ENCODE measurements at places on chromosomes 5 and 9.

DNA sequence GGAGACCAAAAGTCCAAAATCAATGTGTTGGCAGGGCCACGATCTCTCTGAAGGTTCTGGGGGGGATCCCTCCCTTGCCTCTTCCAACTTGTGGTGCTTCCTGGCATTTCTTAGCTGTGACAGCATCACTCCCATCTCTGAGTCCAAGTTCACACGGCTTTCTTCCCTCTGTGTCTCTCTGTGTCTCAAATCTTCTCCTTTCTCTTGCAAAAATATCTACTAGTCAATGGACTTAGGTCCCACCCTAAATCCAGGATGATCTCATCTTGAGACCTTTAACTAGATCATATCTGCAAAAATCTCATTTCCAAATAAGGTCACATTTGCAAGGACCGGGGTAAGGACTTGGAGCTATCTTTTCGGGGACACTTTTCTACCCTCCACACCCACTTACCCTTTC is 186.1 kb downstream of the HSD17B3 start:
- DNase-seq = no peak

- DNase-seq = peak; percentile 72
These were observed 7.0 kb downstream of the NOTCH1 start for GRCh38 chr9:136538599-136539426.

- DNase-seq = no peak
These were observed 383.0 kb downstream of the RAB3C start for GRCh38 chr5:58965677-58966414.

DNA sequence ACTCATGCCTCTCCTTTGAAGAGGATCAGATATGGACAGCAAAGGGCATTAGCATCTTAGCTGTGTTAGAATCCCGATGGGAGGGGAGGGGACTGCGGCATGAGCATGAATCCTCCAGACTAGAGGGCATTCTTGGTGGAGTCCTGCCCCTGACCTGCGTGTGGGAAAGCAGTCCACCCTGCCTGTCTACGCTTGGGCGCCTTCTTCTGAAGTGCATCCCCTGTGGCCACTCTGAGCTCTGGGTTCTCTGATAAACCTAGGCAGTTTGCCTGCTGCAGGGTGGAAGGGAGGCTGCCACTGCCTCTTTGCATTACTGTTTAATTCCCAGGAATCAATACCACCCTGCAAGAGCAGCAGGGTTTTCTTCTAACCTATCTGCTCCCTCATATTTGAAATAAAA is 169.3 kb downstream of the INSYN2B start:
- DNase-seq = no peak

DNA sequence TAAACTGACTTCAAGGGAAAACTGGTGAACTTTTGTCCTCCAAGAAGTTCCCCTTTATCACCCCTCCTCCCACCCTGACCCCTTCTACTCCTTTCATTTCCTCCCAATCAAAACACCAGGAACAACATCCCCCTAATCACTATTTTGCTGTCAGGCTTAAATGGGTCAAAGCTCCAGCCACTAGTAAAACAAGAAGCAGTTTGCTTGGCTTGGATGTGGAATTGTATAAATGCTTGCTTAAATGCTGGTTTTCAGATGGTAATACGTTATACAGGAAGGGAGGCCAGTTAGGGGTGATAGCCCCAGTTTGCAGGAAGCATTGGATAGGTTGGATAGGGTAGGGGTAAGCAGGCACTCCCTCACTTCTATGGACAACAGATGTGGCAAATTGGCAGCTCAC is 473.6 kb downstream of the AGTPBP1 start:
- no peak for DNase-seq

DNA sequence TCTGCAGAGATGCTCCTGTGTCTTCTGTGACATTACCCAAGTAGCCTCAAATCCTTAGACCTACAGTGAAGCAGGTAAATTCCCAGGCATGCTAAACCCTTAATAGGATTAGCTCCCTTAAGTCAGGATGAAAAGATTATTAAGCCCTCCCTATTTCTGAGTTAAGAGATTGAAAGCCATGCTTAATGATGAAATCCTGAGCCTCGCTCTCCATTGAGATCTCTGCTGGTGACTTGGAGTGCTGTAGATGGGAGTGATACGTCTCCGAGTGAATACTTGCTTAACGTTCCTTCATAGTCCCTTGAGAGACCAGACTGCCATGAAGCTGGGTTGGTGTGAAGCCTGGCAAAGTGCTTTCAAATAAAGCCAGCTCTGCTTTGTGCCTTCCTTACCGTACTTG is 34.2 kb downstream of the AOPEP start:
- no peak for DNase-seq

- DNase-seq = no peak
These were observed 111.2 kb downstream of the ATPSCKMT start for GRCh38 chr5:10138395-10139057.

DNA sequence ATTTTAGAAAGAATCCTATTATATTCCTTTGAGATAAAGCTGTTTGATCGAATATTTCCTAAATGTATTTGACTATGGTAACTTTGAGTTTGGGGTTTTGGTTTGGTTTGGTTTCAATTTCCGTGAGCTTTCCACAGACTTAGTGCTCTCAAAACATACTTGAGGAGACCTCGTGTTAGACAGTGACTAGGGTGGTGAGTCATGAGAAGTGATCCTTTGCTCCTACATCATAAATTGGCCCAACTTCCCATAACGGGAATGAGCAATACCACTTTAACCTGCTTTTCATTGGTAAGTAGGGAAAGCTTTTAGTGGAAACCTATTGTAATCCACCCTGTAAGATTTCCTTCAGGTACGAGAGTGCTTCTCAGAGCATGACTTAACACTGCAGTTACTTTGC is 3.8 kb upstream of the RASEF start:
- DNase-seq = no peak

- DNase-seq = no peak
These were observed 38.3 kb downstream of the PIK3R1 start for GRCh38 chr5:68253624-68254585.

DNA sequence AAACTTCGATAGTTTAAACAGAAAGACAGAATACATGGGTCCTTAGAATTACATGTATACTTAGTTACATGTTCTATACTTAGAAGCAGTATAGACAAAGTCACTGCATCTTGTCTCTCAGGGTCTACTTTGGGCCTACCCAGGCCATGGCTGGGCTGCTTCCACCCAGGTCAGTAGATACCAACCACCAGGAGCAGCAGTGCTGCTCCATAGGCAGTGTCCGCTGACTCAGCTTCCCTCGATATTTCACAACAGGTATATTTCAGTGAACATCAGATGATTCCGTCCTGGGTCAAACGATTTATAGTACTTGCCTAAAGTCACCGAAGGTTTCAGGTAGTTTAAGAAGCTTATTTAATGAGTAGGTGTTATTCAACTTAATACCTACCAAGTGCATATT is 18.0 kb downstream of the IARS1 start:
- DNase-seq = no peak

DNA sequence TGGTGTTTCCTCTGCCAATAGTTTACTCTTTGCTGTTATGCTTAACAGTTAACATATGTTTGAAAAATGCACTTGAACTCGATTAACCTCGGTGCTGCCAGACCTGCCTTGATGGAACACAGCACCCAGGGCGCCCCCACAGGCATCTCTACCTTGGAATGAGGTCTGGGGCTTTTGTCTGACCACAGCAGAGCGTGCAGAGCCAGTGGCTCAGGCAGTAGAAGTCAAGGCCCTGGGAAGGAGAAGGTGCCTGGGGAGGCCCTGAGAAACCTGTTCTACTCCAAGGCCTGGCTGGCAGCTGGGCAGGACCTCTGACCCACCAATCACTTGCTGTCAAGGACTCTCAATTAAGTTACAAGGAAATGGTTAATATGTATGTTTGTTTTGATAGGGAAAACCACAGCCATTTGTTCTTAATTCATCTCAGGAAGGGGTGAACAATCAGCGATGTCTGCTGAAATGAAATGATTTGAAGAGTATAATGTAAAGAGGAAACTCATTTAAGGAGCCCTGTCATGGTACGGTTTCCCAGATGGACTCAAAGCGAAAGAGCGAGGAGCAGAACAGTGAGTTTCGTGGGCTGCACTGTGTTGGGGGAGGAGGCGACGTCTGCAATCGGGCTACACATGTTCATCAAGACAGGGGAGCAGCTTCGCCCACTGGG is 21.9 kb downstream of the MACROH2A1 start:
- peak; percentile 79 for DNase-seq

DNA sequence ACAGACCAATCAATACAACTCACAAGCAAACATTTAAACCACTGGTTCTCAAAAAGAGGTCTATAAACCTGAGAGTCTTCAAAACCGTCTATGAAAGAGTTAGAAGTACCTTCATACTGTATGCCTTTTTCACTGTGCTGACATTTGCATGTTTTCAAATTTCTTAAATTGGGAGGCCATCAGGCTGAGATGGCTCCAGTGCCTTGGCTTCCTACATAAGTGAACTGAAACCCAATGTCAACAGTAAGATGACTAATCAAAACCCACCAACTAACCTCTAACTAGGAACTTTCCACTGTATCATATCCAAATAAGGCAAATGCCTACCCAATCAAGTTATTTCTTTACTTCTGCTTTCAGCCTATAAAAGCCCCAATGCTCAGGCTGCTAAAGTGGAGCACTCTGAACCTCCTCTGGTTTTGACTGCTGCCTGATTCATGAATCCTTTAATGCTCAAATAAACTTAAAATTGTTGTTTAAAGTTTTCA is 35.1 kb downstream of the FAM13B start:
- no peak for DNase-seq

DNA sequence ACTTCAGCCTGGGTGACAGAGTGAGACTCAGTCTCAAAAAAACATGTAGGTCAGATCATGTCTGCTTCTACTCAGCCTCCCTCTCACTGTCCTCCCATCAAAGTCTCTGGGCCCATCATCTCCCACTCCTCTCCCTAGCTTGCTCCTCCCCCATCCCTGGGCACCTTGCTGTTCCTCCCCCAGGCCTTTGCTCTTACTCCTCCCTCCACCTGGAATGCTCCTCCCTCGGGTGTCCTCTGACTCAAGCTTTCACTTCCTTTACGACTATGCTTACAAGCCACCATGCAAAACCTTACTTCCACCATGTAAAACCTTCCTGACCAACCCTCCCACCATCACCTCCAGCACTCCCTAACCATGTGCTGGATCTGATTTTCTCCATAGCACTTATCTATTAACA is 51.5 kb downstream of the MTMR12 start:
- peak; percentile 35 for DNase-seq

DNA sequence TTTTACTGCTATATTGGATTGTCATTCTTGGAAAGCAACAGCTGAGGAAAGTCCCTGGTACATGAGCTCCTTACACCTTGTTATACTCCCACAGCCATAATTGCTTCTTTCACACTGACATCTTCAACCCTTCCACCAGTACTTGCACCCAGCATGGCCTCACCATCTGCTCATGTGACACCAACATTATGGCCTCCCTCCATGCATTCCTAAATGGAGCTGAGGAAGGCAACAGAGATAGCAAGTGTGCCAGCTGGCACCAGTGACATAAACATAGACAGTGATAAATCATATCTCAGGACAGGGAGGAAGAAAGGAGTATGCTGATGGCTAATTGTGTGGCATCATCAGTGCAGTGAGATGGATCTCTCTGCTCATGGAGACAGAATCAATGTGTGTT is 119.5 kb downstream of the BAAT start:
- DNase-seq = no peak

DNA sequence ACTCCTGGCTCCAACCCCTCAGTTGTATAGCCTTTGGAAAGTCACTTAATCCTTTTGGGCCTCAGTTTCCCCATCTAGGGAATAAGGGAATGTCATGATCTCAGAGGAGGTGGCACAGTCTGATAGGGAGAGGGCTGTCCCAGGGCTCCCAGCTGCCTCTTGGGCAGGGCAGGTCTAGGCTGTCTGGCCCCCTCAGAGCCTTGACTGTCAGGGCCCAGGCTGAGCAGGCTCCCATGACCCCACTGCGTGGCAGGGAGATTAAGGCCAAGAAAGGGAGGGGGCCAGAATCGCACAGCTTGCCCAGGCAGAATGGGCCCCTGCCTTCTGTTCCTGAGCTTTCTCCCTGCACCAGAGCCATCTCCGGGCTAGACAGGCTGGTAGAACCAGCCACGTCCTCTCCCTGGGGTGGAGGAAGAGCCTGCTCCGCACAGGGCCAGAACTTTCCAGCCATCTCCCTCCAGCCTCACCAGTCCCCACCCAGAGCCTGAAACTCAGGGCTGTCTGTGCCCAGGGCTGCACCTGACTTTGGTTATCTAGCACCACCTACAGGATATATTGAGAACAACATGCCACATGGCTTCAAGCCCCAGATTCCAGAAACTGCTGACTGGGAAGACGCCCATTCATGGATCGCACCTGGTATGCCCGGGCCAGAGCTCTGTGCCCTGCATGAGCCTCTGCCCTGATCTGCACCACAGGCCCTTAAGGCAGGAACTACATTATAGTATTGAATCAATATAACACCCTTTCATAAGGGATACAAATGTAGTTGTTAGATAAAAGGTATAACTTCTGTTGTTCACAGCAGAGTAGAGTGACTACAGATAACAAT is 32.1 kb downstream of the NAIF1 start:
- peak; percentile 25 for DNase-seq

- DNase-seq = no peak
These were observed 83.4 kb upstream of the PCA3 start for GRCh38 chr9:76680716-76681425.

- DNase-seq = no peak
These were observed 37.2 kb downstream of the TLE1 start for GRCh38 chr9:81652058-81652687.

- DNase-seq = no peak
These were observed 232.6 kb downstream of the MAST4 start for GRCh38 chr5:66828548-66829357.

DNA sequence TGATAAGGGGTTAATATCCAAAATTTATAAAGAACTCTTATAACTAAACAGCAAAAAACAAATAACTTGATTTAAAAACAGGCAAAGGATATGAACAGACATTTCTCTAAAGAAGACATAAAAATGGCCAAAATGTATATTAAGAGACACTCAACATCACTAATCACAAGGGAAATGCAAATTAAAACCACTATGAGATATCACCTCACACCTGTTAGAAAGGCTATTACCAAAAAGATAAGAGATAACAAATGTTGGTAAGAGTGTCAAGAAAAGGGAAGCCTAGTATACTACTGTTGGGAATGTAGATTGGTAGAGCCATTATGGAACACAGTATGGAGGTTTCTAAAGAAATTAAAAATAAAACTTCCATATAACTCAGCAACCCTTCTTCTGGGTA is 19.4 kb upstream of the SH3TC2 start:
- DNase-seq = no peak

- no peak for DNase-seq
These were observed 112.6 kb downstream of the EHMT1 start for GRCh38 chr9:137731216-137731946.

- no peak for DNase-seq
These were observed 12.8 kb upstream of the PANK3 start for GRCh38 chr5:168592014-168592368.

DNA sequence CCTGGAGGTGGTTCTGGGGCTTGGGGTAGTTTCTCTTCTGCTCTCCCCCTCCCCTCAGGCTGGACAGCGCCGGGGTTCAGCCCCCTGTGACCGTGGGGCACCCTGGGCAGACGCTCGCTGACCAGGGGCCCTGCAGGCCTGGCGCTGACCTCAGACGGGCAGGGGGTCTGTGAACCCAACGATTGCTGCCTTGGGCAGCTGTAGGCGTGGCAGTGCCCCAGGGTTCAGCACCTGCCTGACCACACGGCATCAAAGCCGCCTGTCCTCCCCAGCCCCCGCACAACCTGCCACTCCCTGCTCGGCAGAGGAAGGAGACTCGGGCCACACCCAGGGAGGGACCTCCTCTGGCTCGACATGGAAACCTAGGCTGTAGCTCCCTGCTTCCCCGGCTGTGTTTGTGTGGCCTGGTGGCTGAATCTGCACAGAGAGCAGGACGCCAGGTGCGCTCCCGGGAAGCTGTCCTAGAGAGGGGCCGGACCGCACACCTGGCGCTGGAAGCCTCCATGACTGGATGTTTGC is 12.2 kb downstream of the LCN12 start:
- no peak for DNase-seq
